Testis (tissue), 5 donors: ENCODE measurements at places on chromosomes 3 and 15. TPM values are rescaled to one million over a fixed set of nuclear protein-coding genes. Genes with fewer than 3 reads are reported as not detected.

DNA sequence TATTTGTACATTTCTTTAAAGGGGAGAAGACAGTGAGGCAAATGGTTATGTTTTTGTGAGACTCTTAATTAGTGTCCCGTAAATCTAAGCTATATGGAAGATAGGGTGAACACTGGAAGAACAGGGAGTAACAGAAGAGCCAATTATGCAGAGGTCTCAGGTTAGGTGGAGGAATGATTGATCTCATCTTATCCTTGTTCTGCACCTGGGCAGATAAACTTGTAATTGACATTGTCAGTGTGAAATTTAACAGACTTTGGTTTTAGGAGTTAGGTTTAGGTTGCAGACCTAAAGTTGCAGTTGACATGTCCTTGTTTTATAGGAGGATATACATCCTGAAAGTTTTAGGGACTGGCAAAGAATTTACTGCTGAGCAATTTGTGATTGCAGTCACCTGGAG lies 3.1 kb upstream of the TWF2 start:
- no peak for DNase-seq

DNA sequence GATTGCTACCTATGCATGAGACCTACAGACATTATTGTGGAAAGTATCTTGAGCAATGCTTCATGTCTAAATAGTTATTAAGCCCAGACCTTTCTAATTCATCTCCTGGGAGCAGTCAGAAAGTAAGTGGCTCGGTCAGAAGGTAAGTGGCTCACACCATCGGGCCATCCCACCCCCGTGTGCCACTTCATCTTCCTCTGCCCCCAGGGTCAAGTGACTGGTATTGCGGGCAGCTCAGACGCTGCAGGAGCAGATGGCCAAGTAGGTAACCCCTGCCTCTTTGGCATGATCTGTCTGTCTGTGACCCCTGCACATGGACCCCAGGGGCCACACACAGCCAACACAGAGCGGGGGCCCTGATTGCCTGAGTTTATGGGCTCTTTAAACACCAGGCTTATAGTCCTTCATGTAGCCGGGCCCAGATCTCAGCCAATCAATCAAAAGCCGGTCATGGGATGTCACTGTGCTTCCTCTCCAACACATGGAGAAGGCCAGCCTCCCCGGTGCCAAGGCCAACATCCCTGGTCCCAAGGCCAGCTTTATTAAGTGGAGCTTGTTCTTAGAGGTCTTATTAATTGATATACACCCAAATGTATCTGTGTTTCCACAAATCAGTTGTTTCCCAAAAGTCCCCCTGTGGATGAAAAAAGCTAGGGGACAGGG lies 42.9 kb downstream of the LARP6 start:
- DNase-seq: no peak

GRCh38 chr15:67091071-67091979 lies 25.9 kb downstream of the SMAD3 start:
- peak; percentile 33 for DNase-seq

ISG20 gene
- 8.7 TPM for total RNA-seq

IQCF5 gene
- 114 TPM for total RNA-seq

CCDC13 gene
- 6.5 TPM for total RNA-seq

MAP4 gene
- 226 TPM for total RNA-seq

TGM4 gene
- 0.68 TPM for total RNA-seq
